ENCODE measurements at places on chromosomes 11 and 22. TPM values are rescaled to one million over a fixed set of nuclear protein-coding genes. Genes with fewer than 3 reads are reported as not detected.
A peak's percentile ranks its signal among the peaks of the same experiment; 100 is the strongest.

BIK gene
- 0.61 TPM for total RNA-seq

DNA sequence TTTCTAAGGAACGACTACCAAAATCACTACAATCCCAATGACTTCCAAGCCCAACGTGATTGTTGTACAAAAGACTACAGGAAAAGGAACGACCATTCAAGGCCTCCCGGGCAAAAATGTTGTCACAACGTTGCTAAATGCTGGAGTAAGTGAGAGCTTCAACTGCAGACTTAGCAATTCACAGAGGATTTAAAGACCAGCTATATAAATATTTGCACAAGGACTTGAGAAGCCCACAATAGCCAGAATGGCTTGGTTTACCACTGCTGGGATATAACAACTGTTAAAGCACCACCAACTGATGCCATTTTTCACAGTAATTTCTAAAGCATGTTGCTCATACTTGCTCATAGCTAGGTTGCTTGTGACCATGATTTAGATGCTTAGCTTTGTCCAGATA, 78.3 kb downstream of the EMSY start:
- DNase-seq, result no peak

- DNase-seq, result peak; percentile 74
Observed at GRCh38 chr11:62694455-62695167, 5.3 kb upstream of the LRRN4CL start.

- no peak for DNase-seq
Observed at GRCh38 chr22:44245438-44245837, 64.7 kb downstream of the PARVG start.

APOBEC3B gene
- 14.5 TPM for total RNA-seq

CLTCL1 gene
- total RNA-seq, result 7.7 TPM

GRCh38 chr11:132780046-132780445, 752.3 kb downstream of the OPCML start:
- no peak for DNase-seq

- no peak for DNase-seq
Observed at GRCh38 chr11:9643751-9644150, 20.1 kb upstream of the SWAP70 start.

DNA sequence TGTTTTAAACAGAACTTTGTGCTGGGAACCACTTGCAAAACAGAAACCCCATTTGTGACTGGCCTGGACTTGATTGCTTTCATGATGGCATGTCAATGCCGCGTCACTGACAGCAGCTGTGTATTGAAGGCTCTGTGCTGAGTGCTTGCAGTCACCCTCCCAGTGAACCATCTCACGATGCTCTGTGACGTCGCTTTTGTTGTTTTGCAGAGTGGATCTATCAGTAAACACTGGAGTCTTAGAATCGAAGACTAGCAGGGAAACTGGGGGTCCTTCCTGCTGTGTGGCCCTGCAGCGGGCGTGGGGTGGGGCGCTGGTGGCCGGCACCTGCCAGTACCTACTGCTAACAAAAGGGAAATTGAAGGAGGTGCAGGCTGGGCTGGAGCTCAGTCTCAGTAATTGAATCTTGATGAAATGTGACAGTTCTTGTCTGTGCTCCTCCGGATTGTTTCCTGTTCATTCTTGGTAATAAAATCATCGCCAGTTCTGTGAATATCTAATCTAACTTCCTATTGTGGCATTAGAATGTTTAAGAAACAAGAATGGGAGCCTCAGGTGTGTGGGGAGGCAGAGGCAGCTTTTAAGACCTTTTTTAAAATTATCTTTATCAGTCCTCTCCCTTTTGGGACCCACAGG, 50.5 kb upstream of the PARVG start:
- DNase-seq, result no peak

GRCh38 chr22:35984183-35985175, 44.1 kb downstream of the RBFOX2 start:
- no peak for DNase-seq

- DNase-seq, result peak; percentile 23
Observed at GRCh38 chr22:41048791-41049717, 43.3 kb upstream of the EP300 start.

- no peak for DNase-seq
Observed at GRCh38 chr11:91421641-91422040, 803.0 kb upstream of the FAT3 start.

DNA sequence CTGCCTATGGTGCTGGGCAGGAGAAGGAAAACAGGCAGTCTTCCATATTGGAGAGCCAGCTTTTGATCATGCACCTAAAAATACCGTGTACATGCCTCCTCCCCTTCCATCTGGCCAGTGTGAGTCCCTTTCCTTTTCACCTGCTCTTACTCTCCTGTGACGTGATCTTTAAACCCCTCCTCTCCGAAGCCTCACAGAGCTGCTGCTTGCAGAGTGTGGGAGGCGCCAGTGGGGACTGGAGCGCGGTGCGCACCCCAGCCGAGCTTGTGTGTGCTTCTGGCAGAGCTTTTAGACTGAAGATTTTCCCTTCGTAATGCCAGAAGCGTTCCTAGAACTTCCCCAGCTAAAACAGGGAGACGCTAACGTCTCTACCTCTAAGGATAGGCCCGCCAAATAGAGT, 29.8 kb downstream of the MUC6 start:
- DNase-seq, result no peak

DNA sequence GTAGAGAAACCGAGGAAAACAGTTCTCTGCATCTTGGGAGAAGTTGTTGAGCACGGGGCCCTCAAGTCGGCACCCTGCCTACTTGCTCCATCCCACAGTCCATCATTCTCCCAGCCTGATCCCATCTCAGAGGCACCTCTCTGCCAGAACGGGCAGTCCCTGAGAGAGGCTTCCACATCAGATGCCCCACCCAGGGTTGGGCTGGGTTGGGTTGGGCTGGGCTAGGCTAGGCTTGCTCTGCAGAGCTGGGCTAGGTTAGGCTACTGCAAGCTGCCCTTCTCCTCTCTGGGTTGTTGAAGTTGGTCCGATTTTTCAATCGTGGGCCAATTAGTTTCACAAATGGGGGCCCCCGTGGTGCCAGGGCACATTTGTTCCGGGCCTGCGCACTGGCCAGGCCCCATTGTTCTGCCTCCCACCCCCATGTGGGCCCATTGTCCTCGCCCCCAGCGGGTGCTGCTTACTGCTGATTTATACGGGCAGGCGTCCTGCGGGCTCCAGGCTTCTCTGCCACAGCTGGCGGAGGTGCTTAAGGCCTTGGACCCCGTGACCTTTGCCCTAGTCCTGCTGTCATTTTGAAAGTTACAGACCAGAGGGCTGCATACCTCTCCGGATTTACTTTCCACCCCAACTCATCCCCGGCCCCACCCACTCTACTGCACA, 63.7 kb upstream of the NNMT start:
- DNase-seq, result peak; percentile 49
